HEK293T (cell line): ENCODE measurements at places on chromosomes 5 and 9.
A peak's percentile ranks its signal among the peaks of the same experiment; 100 is the strongest.

DNA sequence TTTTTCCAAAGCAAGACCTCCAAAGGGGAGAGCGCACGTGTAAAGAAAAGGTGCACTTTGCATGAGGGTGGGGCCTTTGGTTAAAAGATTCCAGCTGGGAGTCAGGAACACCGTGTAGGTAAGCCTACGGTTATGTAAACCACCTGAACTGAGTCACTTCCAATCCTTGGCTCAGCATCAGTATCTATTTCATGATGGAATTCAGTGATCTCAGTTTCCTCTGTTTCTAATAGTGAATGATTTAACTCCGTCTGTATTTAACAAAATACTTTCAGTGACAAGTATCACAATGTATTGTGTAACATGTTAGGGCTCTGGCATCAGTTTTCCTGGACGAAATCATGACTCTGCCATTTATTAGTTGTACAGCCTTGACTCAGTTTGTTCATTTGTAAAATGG, 1.3 kb upstream of the SVEP1 start:
- no peak for DNase-seq

- DNase-seq: peak; percentile 51
Observed at GRCh38 chr9:112174965-112175795, at the start of gene SUSD1. TSS of gene SUSD1 (minus strand) at chr9:112175297. CDS start at chr9:112175235, 62 bp downstream.

GRCh38 chr5:55645304-55645703, 66.8 kb downstream of the SLC38A9 start:
- no peak for DNase-seq

DNA sequence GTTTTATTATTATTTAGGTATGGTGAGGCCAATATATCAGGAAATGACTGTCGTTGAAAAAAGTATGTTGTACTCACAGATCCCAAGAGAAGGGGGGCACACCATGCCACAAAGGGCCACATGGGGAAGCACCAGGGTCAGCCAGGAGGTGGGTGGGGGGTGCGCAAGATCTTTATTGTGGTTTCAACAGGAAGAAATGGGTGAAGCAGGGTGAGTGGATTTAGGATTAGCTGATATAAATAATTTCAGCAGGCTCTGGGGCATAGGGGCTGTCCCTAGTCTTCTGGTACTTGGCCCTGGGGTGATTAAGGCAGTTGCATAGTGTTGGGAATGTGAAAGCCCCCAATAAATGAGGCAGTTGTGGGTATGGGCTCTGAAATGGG, 8.6 kb downstream of the PDCD1LG2 start:
- DNase-seq: no peak

DNA sequence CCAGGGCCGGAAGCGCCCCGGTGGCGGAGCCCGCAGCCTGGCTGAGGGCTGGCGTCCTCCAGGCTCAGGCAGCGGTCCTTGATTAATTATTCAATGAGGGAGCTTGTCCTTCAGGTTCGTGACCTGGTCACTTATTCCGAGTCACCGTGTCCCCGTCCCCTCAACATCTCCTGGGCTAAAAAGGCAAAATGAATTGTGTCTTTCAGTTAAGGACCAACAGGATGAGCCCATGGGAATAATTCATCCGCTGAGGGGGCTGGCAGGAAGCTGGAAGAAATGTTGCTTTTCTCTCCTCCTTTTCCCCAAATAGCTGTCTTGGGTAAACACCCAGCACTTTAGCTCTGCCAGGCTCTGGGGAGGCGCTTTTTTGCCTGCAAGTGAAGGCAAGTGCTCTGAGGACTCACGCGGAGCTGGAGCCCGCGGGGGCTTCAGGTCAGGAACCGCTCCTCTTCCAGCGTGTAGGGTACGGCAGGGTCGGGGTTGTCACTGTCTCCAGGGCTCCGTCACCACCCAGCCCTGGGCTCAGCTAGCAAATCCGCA, 13.1 kb downstream of the KCNT1 start:
- no peak for DNase-seq
